ENCODE measurements at places on chromosomes 1 and 21.

GRCh38 chr1:26064553-26064952 lies 2.9 kb downstream of the TRIM63 start:
- DNase-seq, result no peak

DNA sequence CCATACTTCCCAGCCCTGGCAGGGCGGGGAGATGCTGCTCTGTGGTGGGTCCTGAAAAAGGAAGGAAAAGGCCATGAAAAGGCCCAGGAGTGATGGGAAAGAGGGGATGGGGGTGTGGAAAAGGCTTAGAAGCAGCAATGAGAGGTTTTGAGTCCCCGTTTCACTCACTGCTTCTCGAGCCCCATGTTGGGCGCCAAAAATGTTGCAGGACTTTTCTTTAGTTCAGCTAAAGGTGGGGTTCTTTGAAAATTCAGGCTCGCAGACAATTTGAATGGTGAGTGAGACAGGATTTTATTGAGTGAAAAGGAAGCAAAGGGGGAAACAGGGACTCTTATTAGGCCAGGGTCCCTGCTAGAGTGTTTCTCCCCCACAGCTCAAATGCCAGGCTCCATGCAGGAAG lies 93.1 kb downstream of the MRPS6 start:
- DNase-seq, result no peak

GRCh38 chr1:239457491-239458143 lies 71.2 kb downstream of the CHRM3 start:
- DNase-seq, result no peak

DNA sequence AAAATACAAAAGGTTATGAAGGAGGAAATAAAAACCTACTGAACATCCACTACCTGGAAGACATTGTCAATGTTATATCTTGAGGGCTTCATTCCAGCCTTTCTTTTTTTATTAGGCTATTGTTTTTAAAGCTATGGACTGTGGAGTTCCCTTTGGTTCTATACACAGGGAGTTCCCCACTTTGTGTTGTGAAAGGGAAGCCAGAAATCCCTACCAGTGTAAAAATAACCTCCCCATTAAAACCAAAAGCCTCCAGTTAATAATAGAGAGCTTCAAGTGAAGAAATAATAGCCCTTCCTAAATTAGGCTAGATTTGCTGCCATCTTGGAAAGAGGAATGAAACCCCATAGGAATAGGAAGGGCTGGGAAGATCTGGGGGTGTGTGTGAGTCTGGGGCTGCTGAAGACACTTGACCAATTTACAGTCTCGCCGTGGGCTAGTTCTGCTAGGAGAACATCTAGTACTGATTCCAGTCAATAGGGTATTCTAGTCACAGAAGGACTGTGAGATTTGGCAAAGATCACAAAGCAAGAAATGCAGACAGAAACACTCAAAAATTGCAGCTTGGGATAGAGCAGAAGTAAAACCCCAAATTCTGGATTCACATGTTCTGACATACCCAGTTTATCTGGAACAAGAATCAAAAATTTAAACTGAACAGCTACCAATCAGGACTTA lies 32.4 kb upstream of the PTGFRN start:
- DNase-seq, result no peak

DNA sequence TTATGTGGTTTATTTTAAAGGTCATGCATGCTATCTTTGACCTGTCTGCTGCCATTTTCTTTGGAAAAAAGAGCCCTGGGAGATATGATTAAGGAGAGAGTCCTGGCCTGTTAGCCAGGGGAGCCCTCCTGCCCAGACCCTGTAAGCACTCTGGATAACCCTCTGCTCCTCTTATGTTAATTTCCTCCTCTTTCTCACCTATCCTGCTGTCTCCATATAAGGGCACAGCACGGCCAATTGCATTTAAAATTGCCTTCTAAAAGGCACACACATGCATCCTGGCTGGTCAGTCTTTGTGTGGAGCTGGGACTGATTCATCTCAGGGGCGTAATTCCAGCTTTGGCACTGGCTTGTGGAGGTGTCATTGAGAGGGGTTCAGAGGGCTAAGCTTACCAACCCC lies 158.9 kb downstream of the ST6GALNAC5 start:
- no peak for DNase-seq

DNA sequence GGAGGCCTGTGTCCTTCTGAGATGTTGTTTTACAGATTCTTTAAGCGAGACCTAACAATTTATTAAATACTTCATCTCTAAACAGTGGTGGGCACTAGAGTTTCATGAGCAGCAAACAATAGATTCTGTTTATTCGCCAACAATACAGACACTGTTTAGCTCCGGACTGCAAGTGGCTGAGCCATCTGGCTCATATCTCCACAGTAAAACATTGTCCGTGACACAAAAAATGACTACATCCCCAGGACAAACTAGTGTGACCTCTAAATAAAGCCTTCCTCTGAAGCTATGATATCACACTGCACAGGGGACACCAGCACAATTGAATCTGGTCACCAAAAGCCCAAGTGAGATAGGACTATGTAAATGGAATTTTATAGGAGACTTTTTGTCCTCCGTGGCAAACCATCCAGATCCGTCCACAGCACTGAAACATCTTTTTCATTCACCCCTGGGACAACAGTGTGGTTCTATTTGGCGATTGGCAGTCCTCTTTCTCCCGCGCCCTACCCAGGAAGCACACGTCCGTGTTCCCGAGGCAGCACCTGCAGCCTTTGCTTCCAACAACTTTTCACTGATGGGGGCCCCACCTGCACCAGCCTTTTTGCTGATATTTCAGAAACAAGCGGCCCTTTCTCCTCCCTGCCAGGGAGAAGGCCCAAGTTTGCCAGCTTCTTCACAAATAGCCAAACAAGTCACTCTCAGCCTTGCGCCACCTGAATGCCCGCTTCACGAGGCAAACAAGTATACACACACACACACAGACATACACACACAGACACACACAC lies 47.4 kb downstream of the OLIG1 start:
- no peak for DNase-seq

DNA sequence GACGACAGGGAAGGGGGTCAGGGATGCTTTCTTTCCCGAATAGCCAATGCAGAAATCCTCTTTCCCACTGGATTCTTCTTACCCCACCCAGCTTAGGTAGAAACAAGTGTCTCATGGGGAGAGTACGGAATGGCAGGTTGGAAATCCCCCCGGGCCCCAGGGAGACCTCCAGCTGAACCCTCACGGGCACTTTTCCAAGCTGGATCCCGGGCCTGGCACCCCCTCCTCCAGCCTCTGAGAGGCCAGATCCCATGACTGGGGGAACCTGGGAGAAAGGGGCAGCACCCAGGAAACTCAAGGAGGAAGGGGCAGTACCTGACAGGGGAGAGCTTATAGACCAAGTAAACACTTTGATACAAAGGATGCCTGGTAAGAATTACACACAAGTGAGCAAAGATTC lies 1.3 kb downstream of the PKP1 start:
- DNase-seq, result no peak

DNA sequence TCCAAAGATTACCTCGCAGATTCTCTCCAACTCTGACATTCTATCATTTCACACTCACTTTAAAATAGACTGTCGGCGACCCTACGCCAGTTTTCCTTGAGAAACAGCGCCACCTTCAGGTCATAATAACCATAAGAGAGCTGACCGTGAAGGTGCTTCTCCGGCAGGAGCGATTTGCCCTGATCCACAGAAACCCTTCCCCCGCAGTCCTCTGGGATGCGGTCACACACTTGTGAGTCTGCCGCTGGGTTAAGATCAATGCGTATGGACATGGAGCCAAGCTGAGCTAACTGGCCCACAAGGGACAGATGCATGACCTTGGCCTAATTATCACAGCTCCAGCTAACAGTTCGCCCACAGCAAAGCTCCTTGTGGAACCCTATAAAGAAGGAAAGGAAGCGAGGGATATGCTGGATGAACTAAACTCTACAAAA lies 32.8 kb upstream of the IFNAR2 start:
- peak; percentile 30 for DNase-seq

DNA sequence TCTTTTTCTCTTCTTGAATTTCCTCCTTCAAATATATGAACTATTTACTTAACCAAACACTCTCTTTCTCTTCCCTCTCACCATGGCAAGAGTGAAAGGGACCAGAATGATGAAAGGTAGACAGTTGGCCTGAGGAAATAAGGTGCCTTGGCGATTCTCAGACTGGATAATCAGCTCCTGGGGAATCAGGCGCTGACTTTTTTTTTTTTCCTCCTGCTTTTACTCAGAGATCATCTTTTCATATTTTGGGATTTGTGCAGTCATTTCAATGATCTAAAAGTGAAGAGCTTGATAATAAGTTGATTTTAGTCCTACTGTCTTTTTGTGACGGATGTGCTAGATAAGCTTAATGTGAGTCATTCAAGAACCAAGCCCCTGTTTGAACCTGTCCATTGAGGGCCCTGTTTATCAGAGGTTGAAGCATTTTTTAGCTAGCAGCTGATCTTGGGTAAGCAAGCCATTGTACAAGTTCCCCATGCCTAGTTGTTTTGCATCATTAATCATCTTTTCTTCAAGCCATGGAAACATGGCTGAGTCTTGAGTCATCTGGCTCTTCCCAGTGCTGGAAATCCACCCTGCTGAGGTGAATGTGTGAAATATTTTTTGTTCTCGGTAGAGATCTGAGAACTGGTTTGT lies 40.8 kb downstream of the ITSN1 start:
- DNase-seq, result no peak

DNA sequence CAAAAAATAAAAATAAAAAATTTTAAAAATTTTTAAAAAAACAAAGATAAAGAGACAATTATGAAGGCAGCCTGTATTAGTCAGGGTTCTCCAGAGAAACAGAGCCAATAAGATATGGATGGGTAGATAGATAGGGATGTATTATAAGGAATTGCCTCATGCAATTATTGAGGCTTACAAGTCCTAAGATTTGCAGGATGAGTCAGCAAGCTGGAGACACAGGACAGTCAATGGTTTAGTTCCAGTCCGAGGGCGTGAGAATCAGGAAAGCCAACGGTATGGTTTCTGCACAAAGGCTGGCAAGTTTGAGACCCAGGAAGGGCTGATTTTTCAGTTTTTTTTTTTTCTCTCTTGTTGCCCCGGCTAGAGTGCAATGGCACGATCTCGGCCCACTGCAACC lies 24.1 kb upstream of the EIF4G3 start:
- no peak for DNase-seq

DNA sequence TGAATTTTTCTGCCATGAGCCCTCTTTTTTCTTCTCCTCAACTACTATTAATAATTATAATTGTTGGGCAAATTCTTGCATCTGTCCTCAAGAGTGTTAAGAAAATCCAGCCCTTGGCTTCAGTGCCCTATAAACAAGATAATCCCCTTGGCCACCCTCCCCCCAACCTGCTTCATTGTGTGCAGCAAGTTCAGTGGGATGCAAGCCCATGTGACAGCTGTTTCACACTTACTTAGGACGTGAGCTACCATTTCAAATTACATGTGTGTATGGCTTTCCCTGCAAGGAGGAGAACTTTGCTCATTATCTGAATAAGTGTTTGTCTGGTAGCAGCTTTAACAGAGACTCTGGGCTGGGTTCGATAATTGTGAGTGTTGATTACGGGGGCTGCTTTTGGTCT lies 276.2 kb downstream of the CACNA1E start:
- no peak for DNase-seq

- DNase-seq, result no peak
Measured at GRCh38 chr1:51302746-51303145, 27.6 kb downstream of the TTC39A start.

DNA sequence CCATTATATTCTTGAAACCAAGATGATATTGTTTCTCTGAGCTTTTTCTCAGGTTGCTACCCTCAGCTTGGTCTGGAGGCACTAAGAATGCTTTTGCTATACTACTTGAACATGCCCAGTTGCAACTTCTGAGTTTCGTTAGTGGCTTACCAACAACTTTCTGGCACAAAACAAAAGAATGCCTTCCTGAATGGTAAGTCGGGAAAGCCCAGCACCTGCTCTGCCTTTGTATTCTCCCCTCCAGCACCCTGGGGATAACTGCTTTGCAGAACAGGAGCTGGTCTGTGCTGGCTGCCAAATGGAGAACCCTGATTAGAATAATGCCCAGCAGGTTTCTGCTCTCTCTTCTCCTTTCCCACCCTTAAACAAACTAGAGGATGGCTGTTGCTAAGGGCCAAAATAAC lies 149.3 kb downstream of the TGFB2 start:
- DNase-seq, result no peak

- no peak for DNase-seq
Measured at GRCh38 chr1:244114892-244115291, 63.8 kb downstream of the ZBTB18 start.

- no peak for DNase-seq
Measured at GRCh38 chr1:226732856-226733291, 6.2 kb downstream of the ITPKB start.

- DNase-seq, result no peak
Measured at GRCh38 chr1:48182439-48182838, 40.1 kb upstream of the SLC5A9 start.

DNA sequence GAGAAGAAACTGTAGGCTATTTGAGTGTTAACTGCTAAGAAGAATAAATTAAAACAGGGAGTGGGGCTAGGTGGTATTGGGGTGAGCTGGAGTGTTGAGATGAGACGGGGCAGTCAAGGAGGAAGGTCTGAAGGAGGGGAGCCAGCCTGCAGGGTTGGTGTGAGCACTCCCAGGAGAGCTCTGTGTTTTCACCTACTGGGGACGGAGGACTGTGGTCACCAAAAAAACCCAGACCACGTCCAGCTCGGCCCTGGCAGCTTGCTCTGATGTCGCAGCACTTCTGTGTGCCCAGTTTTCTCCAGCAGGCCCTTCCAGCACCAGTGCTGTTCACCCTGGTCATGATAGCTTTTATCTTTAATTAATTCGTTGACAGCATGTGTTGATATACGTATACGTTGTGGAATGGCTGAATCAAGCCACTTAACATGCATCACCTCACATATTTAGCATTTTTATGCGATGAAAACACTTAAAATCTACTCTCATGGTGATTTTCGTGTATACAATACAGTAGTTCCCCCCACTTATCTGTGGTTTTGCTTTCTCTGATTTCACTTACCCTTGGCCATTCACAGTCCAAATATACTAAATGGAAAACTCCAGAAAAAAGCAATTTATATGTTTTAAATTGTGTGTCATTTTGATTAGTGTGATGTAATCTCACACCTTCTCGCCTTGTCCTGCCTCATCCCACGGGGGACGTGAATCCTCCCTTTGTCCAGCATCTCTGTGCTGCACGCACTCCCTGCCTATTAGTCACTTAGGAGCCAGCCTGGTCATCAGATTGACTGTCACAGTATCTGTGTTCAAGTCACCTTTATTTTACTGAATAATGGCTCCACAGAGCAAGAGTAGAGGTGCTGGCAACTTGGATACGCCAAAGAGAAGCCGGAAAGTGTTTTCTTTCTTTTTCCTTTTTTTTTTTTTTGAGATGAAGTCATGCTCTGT lies 12.3 kb downstream of the FAM3B start:
- no peak for DNase-seq

GRCh38 chr21:27448960-27449359 lies 482.1 kb upstream of the ADAMTS5 start:
- no peak for DNase-seq

DNA sequence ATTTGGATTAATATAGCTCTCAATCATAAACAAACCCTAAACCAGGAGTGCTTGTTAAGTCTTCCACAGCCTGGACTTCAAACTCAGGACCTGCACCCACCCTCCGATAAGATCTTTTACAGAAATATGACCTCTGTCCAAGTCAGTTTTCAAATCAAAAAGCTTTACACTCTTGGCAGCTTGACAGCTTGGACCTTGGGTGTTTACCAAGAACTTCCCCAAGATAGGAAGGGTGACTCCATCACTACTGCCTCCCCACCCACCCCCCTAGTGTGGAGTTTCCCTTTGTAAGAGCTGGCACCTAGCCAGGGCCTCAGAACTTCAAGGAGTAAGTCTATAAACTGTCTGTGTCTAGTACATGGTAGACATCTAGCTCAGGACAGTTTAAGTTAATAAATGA lies 9.6 kb downstream of the BCAR3 start:
- DNase-seq, result no peak

GRCh38 chr1:56927171-56927570 lies 38.6 kb downstream of the C8B start:
- DNase-seq, result no peak
